Activated CD4-positive, alpha-beta memory T cell treated with anti-CD3 and anti-CD28 coated beads, Interleukin-2, amount 10 ng/mL, durations not matched to agents 7 days and 5 days (primary cell): ENCODE measurements at places on chromosomes 2 and 18. TPM values are rescaled to one million over a fixed set of nuclear protein-coding genes. Genes with fewer than 3 reads are reported as not detected.

AQP4 gene
- not detected for total RNA-seq

TXNL1 gene
- total RNA-seq, result 50.2 TPM

SLC23A3 gene
- total RNA-seq, result 2.3 TPM

- no peak for DNase-seq
Observed at GRCh38 chr18:26556573-26556972, 8.2 kb upstream of the KCTD1 start.

- DNase-seq, result no peak
Observed at GRCh38 chr18:74454279-74454751, 2.8 kb downstream of the DIPK1C start.
